NCI-H1930 (cell line): ENCODE measurements at places on chromosomes 4 and X.

DNA sequence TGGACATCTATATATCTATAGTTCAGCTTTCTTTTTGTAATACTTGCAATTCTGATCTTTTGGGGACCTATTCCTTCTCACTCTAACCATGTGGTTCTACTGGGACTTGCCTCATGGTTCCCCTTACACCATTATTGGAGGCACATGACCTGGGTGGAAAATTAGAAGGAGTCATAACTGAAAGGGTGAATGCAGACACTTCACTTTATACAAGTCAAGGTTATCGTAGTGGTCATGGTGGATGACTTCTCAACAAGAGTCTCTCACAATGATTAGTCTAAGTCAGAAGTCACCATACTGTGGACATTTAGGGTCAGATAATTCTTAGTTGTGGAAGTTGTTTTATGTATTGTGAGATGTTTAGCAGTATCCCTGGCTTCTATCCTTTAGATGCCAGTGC, 10.5 kb upstream of the EIF4E start:
- no peak for DNase-seq

GRCh38 chr4:8318509-8318908, 49.0 kb downstream of the HTRA3 start:
- no peak for DNase-seq

DNA sequence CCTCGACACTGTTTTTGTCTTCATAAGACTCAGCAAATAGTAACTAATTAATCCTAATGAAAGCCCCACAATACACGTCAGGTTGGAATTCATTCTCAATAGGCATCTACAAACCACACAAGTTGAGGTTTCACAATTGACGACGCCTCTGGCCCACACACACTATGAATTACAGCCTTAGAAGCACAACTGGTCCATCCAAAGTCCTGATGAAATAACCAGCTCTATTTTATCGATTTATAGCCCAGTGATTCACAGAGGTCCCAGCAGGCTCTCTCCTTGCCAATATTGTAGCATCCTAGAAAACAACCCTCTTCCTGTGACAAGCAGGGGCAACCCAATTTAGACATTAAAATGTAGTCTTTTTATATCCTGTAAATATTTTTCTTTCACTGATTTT, 112.1 kb downstream of the NR3C2 start:
- no peak for DNase-seq

- no peak for DNase-seq
Observed at GRCh38 chr4:8419222-8420041, 21.1 kb downstream of the ACOX3 start.
